Lung (tissue), 17 donors: ENCODE measurements at places on chromosomes 1 and 21. TPM values are rescaled to one million over a fixed set of nuclear protein-coding genes. Genes with fewer than 3 reads are reported as not detected.

DNA sequence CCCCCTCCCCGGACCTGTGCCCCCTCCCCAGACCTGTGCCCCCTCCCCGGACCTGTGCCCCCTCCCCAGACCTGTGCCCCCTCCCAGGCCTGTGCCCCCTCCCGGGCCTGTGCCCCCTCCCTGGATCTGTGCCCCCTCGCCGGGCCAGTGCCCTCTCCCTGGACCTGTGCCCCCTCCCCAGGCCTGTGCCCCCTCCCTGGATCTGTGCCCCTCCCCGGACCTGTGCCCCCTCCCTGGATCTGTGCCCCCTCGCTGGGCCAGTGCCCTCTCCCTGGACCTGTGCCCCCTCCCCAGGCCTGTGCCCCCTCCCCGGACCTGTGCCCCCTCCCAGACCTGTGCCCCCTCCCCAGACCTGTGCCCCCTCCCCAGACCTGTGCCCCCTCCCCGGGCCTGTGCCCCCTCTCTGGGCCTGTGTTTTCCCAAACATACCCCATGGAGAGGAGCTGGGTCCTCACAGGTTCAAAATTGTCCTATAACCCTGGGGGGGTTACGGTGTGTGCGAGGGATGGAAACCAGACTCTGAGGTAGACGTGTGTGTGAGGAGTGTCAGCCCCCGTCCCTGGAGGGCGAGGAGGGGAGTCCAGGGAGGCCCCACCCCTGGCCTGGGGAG is 47.6 kb upstream of the POFUT2 start:
- no peak for DNase-seq

- no peak for DNase-seq
Measured at GRCh38 chr1:233140974-233141373, 154.6 kb downstream of the PCNX2 start.

DNA sequence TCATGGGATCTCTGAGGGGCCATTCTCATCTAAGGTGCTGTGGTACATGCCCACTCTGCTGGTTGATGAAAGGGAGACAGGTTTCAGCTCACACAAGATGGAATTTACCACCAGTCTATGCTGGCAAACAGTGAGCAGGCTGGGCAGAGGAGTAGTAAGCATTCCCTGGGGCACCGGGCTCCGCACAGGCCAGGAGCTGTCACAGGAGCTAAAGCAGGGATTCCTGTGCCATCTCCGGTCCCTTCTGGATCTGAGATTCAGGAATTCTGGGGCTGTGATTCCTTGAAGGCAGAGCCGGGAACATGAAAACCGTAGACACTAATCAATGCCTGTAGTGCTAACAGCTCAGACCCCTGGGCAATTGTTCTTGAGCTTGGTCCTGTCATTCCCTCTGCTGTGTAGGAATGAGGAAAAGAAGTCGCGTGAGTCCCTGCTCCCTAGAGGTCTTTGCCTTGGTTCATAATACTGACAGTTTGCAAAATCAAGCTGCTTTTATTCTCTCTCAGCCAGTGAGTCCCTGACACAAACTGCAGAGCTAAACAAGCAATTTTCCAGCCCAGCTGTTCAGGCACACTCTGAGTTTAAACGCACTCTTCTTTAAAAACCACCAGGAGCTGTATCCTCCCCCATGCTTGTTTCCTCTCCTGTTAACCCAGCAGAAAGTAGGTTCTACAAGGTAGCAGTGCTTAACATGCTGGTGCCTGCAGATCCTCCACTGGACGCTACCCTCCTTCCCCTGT is 52.5 kb downstream of the MDM4 start:
- DNase-seq, result peak; percentile 46

DNA sequence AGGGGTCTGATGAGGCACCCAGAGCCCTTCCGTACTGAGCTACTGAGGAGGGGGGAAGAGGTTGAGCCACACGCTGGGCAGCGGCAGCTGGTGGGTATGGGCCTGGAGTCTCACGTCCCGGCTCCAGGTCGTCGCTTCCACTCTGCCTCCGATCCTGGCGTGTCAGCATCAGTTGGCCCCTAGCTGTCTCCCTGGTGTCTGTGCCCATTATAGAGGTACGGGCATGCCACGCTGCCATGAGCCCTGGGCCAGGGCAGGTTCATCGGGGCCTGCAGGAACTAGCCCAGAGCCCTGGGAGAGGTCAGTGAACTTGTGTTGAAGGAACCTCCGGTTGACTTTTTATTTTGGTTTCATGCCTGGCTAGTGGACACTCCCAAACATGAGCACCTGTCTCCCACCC is 18.2 kb downstream of the COQ8A start:
- DNase-seq, result no peak

- no peak for DNase-seq
Measured at GRCh38 chr1:226870026-226870400, 403 bp upstream of the PSEN2 start.

DNA sequence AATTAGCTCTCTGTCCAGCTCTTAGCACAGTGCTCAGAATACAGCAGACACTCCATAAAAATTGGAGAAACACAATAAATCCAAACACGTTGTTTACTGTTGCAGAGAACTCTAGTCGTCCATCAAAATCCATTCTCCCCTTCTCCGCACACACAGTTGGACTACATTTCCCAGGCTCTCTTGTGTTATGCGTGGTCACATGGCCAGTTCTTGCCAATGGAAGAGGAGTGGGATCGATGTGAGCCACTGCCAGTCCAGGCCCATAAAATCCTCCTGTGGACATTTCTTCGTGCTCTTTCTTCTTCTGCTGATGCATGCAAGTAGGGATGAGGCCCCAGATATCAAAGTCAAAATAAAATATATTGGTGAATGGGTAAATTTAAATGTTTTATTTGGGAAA is 114.3 kb upstream of the FMN2 start:
- no peak for DNase-seq

DNA sequence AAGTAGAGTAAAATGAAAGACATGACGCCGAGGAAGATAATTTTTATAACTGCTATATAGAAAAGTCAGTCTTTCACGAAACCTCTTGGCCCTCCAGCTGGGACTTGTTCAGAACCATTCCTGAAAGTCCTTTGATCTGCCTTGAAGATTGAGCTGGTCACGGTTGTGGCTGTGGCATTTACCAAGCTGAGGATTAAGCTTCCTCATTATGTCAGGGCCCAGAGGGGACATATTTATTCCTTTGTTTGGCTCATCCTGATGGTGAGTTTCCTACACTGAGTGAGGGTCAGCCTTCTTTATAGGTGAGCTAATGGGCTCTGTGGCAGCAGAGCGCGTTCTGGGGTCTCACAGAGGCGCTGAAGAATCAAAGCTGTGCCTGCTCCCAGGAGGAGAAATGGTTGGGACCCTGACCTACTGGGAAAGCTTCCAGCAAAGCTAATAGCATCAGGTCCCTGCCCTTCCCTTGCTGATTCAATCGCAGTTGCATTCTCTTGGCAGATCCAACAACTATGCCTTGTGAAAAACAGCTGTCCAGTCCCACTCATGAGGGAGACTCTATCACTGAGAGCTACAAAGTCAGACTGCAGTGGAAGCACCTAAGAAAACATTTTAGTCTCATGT is 43.2 kb upstream of the PBX1 start:
- peak; percentile 25 for DNase-seq

- DNase-seq, result peak; percentile 32
Measured at GRCh38 chr1:228930479-228930957, 195.2 kb downstream of the RHOU start.

- DNase-seq, result no peak
Measured at GRCh38 chr1:101566883-101567538, 330.2 kb downstream of the S1PR1 start.

- DNase-seq, result peak; percentile 35
Measured at GRCh38 chr1:62689524-62689923, 1.3 kb upstream of the DOCK7 start.

DNA sequence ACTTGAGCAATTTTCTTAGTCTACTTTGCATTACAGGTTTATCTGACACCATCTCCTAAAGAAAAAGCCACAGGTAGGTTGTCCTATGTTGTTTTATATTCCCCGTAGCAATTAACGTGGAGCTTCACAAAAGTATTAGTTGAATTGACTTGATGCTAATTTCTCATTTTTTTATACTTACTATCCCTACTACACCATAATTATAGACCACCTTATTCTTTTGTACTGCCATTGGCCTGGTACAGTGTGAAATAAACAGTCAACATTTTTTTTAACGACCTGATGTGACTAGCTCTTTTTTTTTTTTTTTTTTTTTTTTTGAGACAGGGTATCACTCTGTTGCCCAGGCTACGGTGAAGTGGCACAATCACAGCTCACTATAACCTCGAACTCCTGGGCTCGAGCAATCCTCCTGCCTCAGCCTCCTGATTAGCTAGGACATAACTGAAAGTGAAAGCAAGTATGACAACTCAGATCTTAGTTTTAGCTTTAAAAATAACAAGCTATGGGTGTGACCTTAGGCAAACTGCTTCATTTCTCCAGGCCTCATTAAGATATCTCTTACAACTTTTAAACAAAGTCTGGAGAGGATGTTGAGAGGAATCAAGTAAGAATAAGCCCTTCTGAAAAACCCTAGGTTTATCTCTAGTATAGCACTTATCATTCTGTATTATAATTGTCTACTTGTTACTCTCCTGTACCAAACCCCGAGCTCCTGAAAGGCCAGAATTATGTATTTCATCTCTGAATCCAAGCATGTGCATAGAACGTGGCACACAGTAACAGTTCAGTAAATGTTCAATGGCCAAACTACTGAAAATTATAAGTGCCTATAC is 49.5 kb downstream of the LUZP1 start:
- DNase-seq, result no peak

DNA sequence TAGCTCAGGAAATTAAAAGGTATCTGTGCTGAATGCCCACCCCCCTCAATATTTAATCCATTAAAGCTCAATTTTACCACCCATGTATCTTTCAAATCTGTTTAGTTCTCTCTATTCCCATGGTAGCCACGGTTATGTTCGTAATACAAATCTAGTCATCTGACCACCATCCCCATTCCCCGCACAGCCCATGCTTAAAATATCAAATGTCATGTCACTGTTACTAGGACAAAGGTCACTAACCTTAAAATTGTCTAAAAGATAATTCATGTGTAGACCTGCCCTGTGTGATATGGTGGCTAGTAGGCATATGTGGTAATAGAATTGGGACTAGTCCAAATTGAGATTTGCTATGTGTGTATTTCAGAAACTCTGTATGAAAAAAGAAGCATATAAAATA is 728.5 kb upstream of the B3GALT2 start:
- no peak for DNase-seq

DNA sequence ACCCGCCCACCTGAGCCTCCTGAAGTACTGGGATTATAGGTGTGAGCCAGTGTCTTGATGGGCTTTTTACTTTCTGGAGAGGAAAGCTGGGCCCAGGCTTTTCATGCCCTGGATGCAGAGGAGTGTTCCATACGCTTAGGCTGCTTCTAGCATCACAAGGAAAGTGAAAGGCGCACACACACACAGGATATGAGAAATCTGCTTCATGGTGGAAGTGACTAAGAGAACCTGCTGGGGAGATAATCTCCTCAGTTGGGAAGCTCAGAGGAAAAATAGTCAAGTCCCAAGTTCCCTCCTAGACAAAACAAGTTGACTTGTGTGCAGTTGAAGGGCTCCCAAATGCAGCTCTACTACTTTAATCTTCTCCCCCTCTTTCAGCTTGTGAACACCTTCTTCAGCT is 2.2 kb downstream of the NUDC start:
- no peak for DNase-seq

GRCh38 chr1:56872597-56872996 is 18.0 kb downstream of the C8A start:
- peak; percentile 82 for DNase-seq

GRCh38 chr1:109782927-109783326 is 19.2 kb upstream of the EPS8L3 start:
- no peak for DNase-seq

Gene CXADR
- total RNA-seq, result 40.2 TPM

Gene EFCAB7
- total RNA-seq, result 5.6 TPM

Gene PLA2G2F
- total RNA-seq, result not detected

Gene ANKRD34A
- total RNA-seq, result 1.0 TPM

Gene SRRM1
- 92.4 TPM for total RNA-seq

Gene ECM1
- 1.2 TPM for total RNA-seq

Gene GJC2
- 1.8 TPM for total RNA-seq

Gene SLC45A1
- total RNA-seq, result 1.6 TPM

Gene A3GALT2
- total RNA-seq, result not detected

Gene BMP8A
- total RNA-seq, result 0.68 TPM

Gene NR5A2
- total RNA-seq, result 8.5 TPM

Gene HSD11B1
- 6.5 TPM for total RNA-seq

Gene ETV3L
- total RNA-seq, result not detected

Gene SLC30A10
- not detected for total RNA-seq

Gene RCOR3
- 102 TPM for total RNA-seq

Gene CTH
- 8.6 TPM for total RNA-seq
